ENCODE measurements at places on chromosomes 4 and X.

GRCh38 chr4:93891244-93891643, 62.7 kb downstream of the ATOH1 start:
- no peak for DNase-seq

GRCh38 chr4:143383005-143383574, 46.4 kb downstream of the GAB1 start:
- no peak for DNase-seq

DNA sequence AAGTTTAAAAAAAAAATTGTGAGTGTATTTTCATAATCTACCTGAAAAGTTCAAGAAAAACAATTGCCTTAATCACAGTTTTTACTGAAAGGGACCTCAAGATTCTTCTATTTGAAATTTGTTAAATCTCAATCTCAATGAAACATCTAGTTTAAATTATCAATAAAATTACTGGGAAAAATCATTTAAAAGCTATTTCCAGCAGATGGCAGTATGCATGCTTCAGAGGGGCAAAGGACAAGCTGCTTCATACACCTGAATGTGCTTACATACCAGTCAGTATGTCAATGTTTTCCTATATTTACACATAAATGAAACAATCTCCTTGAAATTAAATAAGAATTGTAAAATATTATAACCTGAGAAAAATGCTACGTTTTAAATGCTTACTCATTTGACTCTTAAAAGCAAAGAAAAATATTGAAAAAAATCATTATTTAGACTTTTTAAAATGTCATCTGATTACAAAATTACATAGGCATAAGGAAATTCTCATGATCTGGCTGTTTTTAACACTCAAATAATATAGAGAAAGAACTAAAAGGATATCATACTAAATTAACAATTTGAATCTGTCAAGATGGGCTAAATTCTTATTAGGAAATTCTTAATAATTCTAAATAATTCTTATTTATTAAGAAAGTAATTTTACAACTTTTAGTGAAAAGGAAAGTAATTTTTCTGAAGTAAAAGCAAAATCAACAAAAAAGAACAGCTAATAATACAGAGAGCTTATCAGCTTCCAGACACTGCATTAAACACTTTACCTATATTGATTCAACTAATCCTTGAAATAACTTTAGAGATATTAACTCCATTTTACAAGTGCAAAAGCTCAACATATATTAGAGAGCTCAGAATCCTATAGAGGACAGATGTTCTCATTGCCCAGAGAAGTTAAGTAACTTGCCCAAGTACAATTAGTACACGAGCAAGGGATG, 242.1 kb downstream of the ADAMTS3 start:
- peak; percentile 39 for DNase-seq

DNA sequence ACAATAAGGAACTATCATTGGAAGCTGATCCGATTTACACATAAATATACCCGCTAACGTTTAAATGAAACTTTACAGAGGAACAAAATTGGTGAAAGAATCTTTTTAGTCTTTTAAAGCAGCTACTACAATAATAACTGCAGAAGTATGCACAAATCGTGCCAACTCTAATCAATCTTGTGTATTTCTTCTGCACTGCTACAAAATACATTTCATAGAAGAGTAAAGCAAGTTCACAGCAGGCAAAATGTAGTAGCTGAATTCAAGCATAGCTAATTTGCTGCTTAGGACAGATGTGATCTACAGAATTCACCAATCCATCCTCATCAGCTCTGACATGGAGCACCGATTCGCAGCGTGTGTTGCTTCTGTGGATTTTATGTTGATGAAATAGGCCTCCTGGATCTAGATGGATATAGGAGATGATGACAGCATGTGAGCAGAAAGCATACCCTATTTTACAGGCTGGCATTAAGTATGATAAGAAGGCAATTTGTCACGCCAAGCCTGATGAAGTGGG, 367.3 kb upstream of the FGF13 start:
- DNase-seq = no peak

DNA sequence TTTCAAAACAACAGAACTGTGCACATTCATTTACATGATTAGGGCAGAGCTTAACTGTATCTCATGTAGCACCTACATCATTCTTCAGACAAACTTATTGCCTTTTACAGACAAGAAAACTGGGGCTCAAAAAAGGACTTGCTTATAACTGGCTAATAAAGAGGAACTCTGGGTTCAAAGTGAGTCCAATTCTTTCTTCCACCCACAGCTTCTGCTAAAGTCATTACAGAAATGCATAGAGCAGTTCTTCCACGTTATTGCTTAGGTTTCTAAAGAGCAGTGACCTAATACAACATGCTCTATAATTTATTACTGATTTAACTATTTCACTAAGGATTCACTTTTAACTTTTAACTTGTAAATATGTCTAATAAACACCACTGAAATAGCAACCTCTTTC, 60.6 kb downstream of the ELOVL6 start:
- no peak for DNase-seq

DNA sequence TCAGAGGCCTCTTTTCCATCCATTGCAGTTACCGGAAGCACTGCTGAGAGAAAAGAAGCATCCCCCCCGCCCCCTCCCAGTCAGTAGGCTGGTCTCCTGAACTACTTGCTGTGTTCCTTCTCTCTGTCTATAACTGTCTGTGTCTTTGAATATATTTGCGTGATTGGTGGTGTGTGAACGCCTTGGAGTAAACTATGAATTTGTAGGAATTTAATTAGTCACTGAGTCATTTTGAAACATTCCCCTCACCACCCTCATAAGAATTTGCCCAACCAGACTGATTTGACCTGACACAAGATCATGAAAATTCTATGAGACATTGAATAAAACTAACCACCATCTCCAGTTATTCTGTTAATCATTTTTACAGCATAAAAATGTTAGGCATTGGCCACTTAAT, 6.7 kb upstream of the NXF3 start:
- DNase-seq = no peak

DNA sequence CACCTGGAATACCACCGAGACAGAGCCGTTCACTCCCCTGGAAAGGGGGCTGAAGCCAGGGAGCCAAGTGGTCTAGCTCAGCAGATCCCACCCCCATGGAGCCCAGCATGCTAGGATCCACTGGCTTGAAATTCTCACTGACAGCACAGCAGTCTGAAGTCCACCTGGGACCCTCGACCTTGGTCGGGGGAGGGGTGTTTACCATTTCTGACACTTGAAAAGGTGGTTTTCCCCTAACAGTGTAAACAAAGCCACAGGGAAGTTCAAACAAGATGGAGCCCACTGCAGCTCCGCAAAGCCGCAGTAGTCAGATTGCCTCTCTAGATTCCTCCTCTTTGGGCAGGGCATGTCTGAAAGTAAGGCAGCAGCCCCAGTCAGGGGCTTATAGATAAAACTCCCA, 243.2 kb downstream of the RASL11B start:
- no peak for DNase-seq

- no peak for DNase-seq
These were observed 55.1 kb upstream of the TNIP3 start for GRCh38 chr4:121219227-121219626.

DNA sequence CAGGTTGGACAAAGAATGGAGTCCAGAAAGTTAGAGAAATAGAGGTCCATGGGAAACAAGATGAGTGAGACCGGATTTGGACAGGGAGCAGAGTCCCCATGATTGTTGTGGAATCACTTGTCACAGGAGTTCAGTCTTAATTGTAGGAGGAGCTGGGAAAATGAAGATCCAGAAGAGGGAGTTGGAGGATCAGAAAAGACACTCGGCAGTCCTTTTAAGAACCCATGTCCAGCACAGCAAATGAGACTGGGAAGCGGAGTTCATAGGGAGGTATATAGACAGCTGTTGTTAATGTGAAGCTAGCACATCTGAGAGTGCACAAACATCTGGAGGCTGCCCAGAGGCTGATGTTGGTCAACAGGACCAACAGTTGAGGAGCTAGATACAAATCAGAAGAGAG, 111.4 kb upstream of the RXFP1 start:
- no peak for DNase-seq

Measured in fibroblast of skin of abdomen (primary cell).